NCI-H1048 (cell line): ENCODE measurements at places on chromosomes 2 and 18.

DNA sequence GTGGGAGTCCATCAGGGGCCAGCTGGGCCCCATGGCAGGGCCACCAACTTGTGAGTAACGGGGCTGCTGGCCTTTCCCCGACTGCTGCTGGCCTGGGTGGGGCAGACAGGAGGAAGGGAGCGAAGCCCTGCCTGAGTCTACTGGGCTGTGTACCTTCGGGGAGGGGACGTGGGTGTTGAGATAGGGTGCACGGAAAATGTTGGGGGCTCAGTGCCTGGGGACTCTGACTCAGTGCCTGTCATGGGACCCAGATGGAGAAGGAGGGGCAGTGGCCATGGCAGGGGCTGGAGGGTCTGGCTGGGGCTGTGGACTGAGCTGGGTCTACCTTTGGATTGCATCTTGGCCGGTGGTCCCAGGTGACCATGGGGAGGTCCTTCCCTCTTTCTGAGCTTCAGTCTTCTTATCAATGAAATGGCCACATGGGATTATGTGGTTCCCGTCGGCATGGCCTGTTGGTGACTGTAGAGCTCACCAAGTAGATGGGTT, 4.0 kb downstream of the SLC4A3 start:
- no peak for DNase-seq

- DNase-seq: no peak
These were observed 8.2 kb downstream of the FTCDNL1 start for GRCh38 chr2:199842631-199843395.

GRCh38 chr18:39305766-39306165, 1740.2 kb upstream of the CELF4 start:
- no peak for DNase-seq

GRCh38 chr2:226978300-226978699, 142.4 kb downstream of the RHBDD1 start:
- no peak for DNase-seq

GRCh38 chr2:37417321-37417720, 72.9 kb downstream of the QPCT start:
- no peak for DNase-seq

- no peak for DNase-seq
These were observed 116.0 kb downstream of the ALPK2 start for GRCh38 chr18:58512648-58513588.

DNA sequence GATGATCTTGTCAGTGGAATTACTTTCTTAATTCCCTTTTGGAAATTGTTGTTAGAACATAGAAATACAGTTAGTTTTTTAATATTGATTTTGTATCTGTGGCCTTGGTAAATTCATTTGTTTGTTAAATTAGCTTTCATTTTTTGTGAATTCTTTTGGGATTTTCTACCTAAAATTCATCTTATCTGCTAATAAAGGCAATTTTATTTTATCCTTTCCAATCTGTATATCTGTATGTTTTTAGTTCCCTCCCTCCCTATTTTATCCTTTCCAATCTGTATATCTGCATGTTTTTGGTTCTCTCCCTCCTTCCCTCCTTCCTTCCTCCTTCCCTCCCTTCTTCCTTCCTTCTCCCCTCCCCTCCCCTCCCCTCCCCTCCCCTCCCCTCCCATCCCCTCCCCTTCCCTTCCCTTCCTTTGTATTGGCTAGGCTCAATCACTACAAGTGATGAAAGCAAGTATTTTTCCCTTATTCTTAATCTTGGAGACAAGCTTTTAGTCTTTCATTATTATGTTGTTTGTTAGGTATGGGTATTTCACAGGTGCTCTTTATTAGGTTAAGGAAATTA, 244.4 kb downstream of the ALK start:
- DNase-seq: no peak

GRCh38 chr2:109446278-109447131, 167.3 kb downstream of the SEPTIN10 start:
- DNase-seq: no peak

GRCh38 chr2:178531168-178531567, 50.9 kb downstream of the PLEKHA3 start:
- DNase-seq: no peak

DNA sequence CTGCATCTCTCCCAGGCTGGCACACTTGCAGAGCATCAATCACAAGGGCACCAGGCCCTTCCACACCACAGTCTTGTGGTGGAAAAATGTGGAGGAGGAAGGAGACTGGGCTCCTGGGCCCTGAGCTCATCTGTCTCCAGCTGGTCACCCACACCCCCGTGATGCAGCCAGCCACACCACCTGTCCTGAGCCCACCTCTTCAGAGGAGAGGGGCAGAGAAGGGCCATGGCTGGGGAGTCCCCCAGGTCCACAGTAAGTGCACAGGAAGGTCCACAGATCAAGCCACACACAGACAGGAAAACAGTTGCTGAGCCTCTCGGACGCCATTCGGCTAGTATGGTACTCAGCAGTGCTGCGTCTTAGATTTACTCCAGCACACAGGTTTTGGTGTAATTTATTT, 203.5 kb upstream of the SALL3 start:
- no peak for DNase-seq

DNA sequence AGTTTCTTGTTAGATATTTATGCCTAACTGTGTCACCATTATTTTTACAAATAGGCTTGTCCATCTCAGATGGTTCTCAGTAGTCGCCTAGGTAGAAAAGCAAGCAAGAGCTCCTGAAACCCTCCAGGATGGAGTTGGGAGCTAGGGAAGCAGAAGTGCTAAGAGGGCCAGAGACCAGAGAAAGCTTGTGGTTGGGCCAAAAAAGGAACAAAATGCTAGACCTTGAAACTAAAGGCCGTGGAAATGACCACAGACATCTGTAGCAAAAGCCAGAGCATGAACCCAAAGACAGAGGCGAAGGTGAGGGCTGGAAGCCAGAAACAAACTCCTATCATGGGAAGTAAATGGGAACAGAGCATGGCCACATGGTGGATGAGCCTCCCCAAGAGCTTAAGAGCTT, 29.9 kb upstream of the RMDN2 start:
- no peak for DNase-seq

- no peak for DNase-seq
These were observed 55.4 kb upstream of the THOC1 start for GRCh38 chr18:323253-323622.

GRCh38 chr2:172278667-172279066, 148.7 kb upstream of the ITGA6 start:
- no peak for DNase-seq
